ENCODE measurements at places on chromosomes 5 and 9.

DNA sequence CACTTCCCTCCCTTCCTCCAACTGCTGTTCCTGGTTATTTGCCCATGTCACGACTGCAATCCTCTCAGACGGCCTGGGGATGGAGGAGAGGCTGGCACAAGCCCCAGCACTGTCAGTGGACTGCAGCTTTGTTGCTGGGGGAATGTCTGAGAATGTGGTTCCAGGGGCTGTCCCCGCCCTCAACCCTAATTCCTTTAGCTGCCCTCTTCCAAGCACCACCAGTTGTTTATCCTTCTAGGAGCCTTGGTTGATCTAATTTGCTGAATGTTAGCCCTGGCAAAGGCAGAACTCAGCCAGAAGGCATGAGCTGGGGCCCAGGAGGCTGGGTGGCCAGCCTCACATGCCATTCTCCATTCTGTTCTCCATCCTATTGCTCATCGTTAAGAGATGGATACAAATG is 51.6 kb downstream of the ADAM19 start:
- no peak for DNase-seq

DNA sequence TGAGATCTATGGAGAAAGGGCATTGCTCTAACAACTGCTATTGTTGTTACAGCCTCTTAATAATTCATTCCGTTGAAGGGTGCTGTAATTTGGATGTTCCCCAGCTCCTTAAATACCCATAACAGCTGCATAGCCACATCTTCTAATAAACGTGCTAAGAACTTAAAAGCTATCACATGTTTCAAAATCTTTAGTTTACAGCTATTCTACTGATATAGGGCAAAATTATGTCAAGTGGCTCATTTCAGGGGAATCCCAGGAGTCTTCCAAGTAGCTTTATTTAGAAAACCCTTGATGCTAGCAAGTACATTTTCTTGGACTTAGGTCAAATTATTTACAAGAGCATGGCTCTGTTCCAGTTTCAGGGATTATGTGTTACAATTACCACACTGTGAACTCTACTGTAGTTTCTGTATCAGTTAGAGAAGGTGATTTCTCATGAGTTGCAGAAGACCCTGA is 990.4 kb upstream of the ACO1 start:
- DNase-seq, result no peak

DNA sequence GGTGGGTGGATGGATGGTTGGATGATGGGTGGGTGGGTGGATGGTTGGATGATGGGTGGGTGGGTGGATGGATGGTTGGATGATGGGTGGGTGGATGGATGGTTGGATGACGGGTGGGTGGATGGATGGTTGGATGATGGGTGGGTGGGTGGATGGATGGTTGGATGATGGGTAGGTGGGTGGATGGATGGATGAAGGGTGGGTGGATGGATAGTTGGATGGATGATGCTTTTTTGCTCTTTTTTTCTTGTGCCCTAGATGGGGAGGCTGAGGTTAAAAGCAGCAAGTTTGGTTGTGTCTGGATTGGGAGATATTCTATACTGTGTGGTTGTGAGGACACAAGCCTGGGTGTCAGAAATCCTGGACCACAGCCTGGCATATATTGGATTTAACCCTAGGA is 5.4 kb downstream of the LCN12 start:
- no peak for DNase-seq

GRCh38 chr5:159324102-159324755 is 6.1 kb downstream of the IL12B start:
- no peak for DNase-seq

Data from trophoblast cell (in vitro differentiated cells and primary cell).